ENCODE measurements at places on chromosomes 6 and 20. TPM values are rescaled to one million over a fixed set of nuclear protein-coding genes. Genes with fewer than 3 reads are reported as not detected.

DNA sequence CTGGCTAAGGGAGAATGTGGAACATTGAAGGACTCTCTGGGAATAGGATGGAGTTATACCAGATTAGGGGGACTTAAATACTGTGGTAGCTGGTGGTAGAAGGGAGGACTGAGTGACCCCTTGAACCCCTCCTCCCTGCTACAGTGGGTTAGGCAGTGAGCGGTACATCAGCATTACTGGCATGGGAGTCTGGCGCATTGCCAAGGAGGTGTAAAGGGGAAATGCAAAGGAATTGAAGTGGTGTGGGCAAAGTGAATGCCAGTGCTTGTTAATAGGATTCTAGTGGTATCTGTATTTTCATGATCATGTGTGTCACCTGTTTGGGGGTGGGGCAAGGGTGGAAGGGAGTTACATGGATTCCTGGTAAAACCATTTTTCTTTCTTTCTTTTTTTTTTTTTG lies 60.1 kb downstream of the GFRA4 start:
- no peak for DNase-seq

- DNase-seq, result no peak
Measured at GRCh38 chr6:154602708-154603107, 92.2 kb upstream of the CNKSR3 start.

GRCh38 chr6:4351520-4352321 lies 216.3 kb upstream of the ECI2 start:
- peak; percentile 58 for DNase-seq

- DNase-seq, result no peak
Measured at GRCh38 chr6:75275067-75275466, 9.5 kb downstream of the TMEM30A start.

- no peak for DNase-seq
Measured at GRCh38 chr6:157892363-157892877, 69.4 kb downstream of the SNX9 start.

- DNase-seq, result no peak
Measured at GRCh38 chr20:15847196-15847784, 726.0 kb downstream of the KIF16B start.

The LINC00237 gene
- not detected for total RNA-seq

The OSBPL2 gene
- total RNA-seq, result 34.4 TPM

The MOG gene
- not detected for total RNA-seq

The MUC21 gene
- total RNA-seq, result not detected

The HLA-DRA gene
- 130 TPM for total RNA-seq

The RSPO4 gene
- 0.50 TPM for total RNA-seq

The PANK2 gene
- 34.3 TPM for total RNA-seq

The CD93 gene
- 24.5 TPM for total RNA-seq

The SRSF12 gene
- 4.8 TPM for total RNA-seq

The RSPO3 gene
- not detected for total RNA-seq

The MOXD1 gene
- total RNA-seq, result 0.43 TPM
